Mesendoderm (in vitro differentiated cells): ENCODE measurements at places on chromosomes 11 and 22.
A peak's percentile ranks its signal among the peaks of the same experiment; 100 is the strongest.

DNA sequence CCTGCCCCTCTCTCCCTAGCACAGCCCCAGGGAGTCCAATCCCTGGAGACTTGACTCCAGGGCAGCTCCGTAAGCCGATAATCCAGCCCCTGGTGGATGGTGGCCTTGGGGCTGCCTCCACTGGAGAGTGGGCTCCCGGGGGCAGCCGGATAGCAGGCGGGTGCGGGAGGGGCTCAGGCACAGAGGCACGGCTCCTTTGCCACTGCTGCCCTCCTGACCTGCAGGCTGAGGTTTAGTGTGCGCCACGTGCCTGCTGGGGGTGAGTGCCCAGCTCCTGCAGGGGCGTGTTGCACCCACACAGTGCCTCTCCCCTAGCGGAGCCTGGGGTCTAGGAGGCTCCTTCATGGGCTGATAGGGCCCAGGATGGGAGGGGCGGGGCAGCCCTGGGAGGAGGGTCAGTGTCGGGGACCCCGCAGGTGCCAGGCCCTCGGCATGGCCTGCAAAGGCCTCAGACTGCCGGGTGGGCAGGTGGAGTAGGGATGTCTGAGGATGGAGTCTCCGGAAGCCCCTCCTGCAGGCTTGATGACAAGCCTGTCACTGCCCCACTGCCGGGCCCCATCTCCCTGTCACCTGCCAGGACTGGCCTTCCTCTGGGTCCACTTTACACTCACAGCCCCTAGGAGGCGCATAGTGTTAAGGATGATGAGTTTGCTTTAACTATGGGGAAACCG, 5.6 kb downstream of the DUSP8 start:
- DNase-seq: no peak
- H3K27ac ChIP-seq: no peak overlapping the region
- no peak overlapping the region for H3K4me3 ChIP-seq
- no peaks in the 10 kb centered on the region for H3K36me3 ChIP-seq

- H3K4me1 ChIP-seq: no peaks in the 10 kb centered on the region
- H3K27me3 ChIP-seq: peaks cover 17% of the 10 kb centered on the region
- DNase-seq: no peak
- no peaks in the 10 kb centered on the region for H3K36me3 ChIP-seq
Observed at GRCh38 chr11:2265854-2266585, 4.4 kb downstream of the ASCL2 start.

DNA sequence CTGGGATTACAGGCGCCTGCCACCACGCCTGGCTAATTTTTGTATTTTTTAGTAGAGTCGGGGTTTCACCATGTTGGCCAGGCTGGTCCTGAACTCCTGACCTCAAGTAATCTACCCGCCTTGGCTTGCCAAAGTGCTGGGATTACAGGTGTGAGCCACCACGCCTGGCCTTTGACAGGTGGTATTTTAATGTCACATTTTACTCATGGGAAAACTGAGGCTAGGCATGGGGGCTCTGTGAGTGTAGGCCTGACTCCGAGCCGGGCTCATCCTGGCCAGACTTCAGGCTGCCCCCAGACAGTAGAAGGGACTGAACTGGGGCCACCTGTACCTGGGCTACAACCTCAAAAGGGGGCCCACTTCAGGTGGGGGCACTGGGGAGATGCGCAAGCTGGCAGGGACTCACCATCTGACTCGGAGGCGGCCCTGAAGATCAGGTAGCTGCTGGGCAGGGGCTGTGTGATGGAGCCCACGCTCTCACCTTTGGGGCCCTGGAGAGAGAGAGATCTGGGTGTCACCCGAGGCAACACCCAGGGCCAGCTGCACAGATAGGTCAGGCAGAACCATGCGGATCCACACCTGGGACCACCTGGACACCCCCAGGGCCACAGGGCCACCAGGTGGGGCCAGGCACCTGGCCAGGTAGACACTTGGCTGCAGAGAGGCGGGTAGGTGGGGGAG, 45.8 kb downstream of the OSBPL5 start:
- H3K36me3 ChIP-seq: no peaks in the 10 kb centered on the region
- DNase-seq: no peak
- no peaks in the 10 kb centered on the region for H3K4me1 ChIP-seq
- H3K27me3 ChIP-seq: no peaks in the 10 kb centered on the region
- H3K27ac ChIP-seq: no peak overlapping the region

- no peak for DNase-seq
- H3K27me3 ChIP-seq: no peaks in the 10 kb centered on the region
- H3K36me3 ChIP-seq: no peaks in the 10 kb centered on the region
- H3K4me1 ChIP-seq: peaks cover 8% of the 10 kb centered on the region
- no peak overlapping the region for H3K4me3 ChIP-seq
Observed at GRCh38 chr11:120197977-120198376, 12.9 kb upstream of the OAF start.

DNA sequence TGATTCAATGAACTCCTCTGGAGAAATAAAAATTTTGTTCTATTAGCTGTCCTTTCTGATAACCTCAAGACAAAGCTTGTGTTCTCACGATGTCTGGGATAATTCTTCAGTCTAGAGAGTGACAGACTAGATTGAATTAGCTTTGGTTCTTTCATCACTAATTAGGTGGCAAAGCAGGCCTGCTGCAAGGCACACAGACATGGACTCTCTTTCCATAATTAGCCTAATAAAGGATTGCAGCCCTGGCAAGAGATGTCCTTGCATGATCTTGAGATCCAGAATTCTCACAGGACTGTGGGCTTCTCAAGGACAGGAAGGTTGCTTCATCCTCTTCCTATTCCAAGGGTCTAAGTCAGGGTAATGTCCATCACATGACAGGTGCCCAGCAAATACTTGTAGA, 245.6 kb upstream of the ZC3H12C start:
- H3K27me3 ChIP-seq: no peaks in the 10 kb centered on the region
- DNase-seq: peak; percentile 60
- no peak overlapping the region for H3K27ac ChIP-seq

DNA sequence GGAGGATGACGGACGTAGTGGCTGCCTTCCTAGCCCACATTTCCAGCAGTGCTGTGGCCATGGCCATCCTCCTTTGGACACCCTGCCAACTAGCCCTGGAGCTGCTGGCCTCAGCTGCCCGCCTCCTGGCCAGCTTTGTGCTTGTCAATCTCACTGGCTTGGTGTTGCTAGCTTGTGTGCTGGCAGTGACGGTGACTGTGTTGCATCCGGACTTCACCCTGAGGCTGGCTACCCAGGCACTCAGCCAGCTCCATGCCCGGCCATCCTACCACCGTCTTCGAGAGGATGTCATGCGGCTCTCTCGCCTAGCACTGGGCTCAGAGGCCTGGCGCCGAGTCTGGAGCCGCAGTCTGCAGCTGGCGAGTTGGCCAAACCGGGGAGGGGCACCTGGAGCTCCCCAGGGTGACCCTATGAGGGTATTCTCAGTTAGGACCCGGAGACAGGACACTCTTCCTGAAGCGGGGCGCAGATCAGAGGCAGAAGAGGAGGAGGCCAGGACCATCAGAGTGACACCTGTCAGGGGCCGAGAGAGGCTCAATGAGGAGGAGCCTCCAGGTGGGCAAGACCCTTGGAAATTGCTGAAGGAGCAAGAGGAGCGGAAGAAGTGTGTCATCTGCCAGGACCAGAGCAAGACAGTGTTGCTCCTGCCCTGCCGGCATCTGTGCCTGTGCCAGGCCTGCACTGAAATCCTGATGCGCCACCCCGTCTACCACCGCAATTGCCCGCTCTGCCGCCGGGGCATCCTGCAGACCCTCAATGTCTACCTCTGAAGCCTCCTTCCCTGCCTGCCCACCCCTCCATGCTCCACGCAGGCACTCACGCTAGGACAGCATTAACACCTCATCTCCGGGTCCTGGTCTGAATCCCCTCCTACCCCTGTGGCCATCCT, 1.6 kb downstream of the RNF26 start:
- H3K27ac ChIP-seq: no peak overlapping the region
- peaks cover 14% of the 10 kb centered on the region for H3K4me1 ChIP-seq
- no peak overlapping the region for H3K4me3 ChIP-seq
- DNase-seq: no peak

DNA sequence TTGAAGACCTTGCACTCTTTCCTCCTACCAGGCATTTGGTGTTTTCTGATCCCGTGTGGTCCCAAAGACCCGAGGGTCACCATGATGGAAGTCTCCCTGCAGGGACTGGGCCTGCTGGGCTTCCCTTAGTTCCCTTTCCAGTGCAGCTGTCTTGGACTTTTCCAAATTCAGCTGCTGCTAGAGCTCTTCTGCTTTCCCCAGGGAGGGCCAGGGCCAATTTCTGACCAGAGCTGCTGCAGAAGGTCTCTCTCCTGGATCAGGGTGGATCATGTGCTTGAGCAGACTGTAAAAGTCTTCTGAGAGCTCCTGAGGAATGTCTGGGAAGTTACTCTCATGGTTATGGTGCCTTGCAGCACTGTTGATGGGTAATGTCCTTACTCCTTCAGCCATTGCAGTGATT, 23.2 kb downstream of the LDLRAD3 start:
- H3K4me3 ChIP-seq: no peak overlapping the region
- H3K36me3 ChIP-seq: no peaks in the 10 kb centered on the region
- no peak overlapping the region for H3K27ac ChIP-seq
- no peak for DNase-seq

- H3K27me3 ChIP-seq: no peaks in the 10 kb centered on the region
- no peak overlapping the region for H3K4me3 ChIP-seq
- no peaks in the 10 kb centered on the region for H3K36me3 ChIP-seq
- H3K27ac ChIP-seq: no peak overlapping the region
- DNase-seq: peak; percentile 23
- H3K4me1 ChIP-seq: peaks cover 6% of the 10 kb centered on the region
Observed at GRCh38 chr11:32918427-32918826, 25.8 kb downstream of the QSER1 start.

GRCh38 chr11:71955898-71956456, 27.1 kb downstream of the RNF121 start:
- H3K4me1 ChIP-seq: no peaks in the 10 kb centered on the region
- H3K27me3 ChIP-seq: no peaks in the 10 kb centered on the region
- no peak for DNase-seq
- H3K4me3 ChIP-seq: no peak overlapping the region

GRCh38 chr22:39292031-39292462, 27.4 kb downstream of the RPL3 start:
- H3K4me1 ChIP-seq: no peaks in the 10 kb centered on the region
- no peaks in the 10 kb centered on the region for H3K27me3 ChIP-seq
- H3K36me3 ChIP-seq: no peaks in the 10 kb centered on the region
- H3K4me3 ChIP-seq: no peak overlapping the region
- no peak for DNase-seq
- H3K27ac ChIP-seq: no peak overlapping the region

GRCh38 chr11:9615031-9615451, 41.6 kb downstream of the WEE1 start:
- no peak overlapping the region for H3K27ac ChIP-seq
- no peaks in the 10 kb centered on the region for H3K27me3 ChIP-seq
- H3K4me1 ChIP-seq: no peaks in the 10 kb centered on the region
- no peaks in the 10 kb centered on the region for H3K36me3 ChIP-seq
- no peak overlapping the region for H3K4me3 ChIP-seq

DNA sequence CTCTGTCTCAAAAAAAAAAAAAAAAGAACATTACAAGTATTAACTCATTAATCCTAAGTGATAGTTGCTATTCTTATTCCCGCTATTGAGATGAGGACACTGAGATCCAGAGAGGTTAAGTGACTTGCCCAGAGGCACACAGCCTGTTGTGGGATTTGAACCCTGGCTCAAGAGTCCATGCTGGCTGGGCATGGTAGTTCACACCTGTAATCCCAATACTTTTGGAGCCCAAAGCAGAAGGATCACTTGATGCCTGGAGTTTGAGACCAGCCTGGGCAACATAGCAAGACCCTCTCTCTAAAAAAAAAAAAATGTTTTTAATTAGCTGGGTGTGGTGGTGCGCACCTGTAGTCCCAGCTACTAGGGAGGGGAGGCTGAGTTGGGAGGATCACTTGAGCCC, 4.1 kb downstream of the GCAT start:
- no peaks in the 10 kb centered on the region for H3K36me3 ChIP-seq
- no peaks in the 10 kb centered on the region for H3K4me1 ChIP-seq
- H3K27me3 ChIP-seq: peaks cover 7% of the 10 kb centered on the region

- no peak for DNase-seq
- H3K4me3 ChIP-seq: no peak overlapping the region
- H3K36me3 ChIP-seq: no peaks in the 10 kb centered on the region
- no peaks in the 10 kb centered on the region for H3K27me3 ChIP-seq
Observed at GRCh38 chr22:27507935-27508526, 293.5 kb downstream of the MN1 start.

DNA sequence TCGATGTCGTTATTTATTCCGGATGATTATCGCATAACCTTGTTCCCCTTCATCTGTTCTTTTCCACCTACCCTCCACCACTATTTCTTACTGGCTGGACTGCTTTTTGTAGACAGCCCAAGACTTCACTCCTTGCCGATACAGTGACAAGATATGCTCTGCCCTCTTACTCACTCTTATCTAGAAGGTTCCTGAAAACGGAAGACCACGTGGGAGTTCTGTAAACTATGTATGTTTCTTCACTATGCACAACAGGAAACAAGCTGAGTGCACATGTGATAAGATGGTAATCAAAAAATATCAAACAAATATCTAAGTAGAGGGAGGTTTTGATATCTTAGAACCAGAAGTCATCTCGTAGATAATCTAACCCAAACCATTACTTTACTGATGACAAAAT, 122.9 kb upstream of the ARHGAP20 start:
- H3K4me1 ChIP-seq: no peaks in the 10 kb centered on the region
- no peaks in the 10 kb centered on the region for H3K36me3 ChIP-seq
- no peak overlapping the region for H3K27ac ChIP-seq
- no peak overlapping the region for H3K4me3 ChIP-seq

- H3K4me3 ChIP-seq: no peak overlapping the region
- H3K4me1 ChIP-seq: peaks cover 2% of the 10 kb centered on the region
- DNase-seq: no peak
- H3K27me3 ChIP-seq: no peaks in the 10 kb centered on the region
- no peaks in the 10 kb centered on the region for H3K36me3 ChIP-seq
Observed at GRCh38 chr11:117855912-117856651, 20.4 kb downstream of the FXYD6 start.

DNA sequence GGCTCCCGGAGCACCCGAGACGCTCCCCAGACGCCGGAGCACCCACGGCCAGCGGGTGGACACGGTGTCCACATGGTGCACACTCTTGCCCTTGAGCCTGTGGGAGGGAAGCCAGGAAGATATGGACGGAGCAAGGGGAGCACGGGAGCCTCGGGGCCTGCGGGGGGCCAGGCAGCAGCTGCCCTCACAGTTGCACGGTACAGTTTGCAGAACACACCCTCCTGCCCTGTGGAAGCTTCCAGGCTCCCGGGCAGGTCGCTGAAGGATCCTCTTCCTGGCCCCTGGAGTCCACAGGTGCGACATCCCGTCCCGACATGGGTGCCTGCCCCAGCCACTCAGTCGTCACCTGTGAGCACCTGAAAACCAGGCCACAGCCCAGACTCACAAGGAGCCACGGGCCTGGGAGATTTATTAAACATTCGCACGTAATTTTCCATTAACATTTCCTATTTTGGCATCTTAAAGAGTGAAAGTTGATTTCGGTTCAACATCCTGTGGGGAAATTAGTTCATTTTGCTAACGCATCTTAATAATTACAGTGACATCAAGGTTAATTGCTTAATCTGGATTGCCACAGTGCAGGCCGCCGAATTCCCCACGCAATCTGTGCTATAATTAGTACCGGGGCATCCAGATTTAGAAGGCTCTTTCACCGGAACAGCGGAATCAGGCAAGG, 253.3 kb downstream of the BRD1 start:
- H3K36me3 ChIP-seq: no peaks in the 10 kb centered on the region
- H3K4me1 ChIP-seq: no peaks in the 10 kb centered on the region
- H3K4me3 ChIP-seq: no peak overlapping the region
- no peak for DNase-seq
- H3K27ac ChIP-seq: no peak overlapping the region
